ENCODE measurements at places on chromosomes 12 and 14.

DNA sequence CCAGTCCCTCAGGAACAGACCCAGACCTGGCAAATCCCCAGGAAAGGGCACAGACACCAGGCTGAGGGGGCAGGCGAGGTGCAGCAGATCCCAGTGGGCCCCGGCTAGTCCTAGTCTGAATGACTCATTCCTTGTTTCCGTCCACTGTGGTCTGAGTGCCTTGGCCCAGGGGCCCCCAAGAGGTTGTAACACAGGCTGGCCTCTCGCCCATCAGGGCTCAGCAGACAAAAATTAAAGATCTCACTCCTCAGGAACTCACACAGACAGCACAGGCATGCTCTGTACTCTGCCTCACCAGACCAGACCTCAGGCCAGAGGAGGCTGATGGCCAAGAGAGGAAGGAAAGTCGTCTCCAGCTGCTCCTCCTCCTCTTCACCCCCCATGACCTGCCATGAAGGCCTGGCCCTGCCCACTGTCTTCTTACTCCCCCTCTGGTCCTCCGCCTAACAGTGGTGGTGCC is 7.7 kb upstream of the LTBP2 start:
- H3K4me1 ChIP-seq: peaks cover 12% of the 10 kb centered on the region
- no peak for DNase-seq
- no peak overlapping the region for H3K27ac ChIP-seq
- no peaks in the 10 kb centered on the region for H3K36me3 ChIP-seq
- no peak overlapping the region for H3K4me3 ChIP-seq

DNA sequence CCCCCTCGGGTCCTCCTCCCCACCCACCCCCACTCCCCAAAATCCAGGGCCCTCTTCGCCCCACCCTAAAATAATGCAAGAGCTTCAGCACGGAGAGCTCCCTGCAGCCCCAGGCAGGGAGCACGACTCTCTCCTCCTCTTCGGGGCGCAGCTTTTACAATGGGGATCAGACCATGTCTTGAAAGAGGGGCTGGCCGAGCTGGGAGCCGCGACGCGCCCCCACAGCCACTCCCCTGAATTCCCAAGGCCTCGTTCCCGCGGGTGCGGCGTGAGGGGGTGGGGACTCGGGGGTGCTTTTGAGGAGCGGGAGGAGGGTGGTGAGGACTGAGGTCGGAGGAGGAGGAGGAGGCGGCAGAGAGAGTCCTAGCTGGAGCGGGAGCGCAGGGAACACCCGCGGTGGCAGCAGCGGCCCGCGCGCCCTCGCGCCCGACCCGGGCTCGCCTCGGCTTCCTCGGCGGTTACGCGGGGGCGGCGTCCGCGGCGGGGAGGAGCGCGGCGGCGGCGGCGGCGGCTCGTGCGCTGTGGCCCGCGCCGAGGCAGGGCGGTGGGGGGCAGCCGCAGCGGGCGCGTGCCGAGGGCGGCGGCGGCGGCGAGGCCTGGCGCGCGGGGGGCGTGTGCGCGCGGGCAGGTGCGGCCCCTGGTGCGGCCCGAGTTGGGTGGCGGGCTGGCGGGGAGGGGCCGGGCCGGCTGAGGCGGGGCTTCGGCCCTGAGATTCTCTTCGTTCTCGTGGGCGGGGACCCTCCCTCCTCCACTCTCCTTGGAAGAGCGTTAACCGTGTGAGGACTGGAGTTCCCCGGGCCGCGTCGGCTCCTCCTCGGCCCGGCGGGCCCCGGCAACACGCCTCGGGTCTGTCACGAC is at the start of gene ANKS1B:
Gene ANKS1B, minus strand, starts transcription at position 666 of the 858 bp plus-strand sequence. CDS start 699 bp downstream, outside the sequence.
- H3K27ac ChIP-seq: no peak within 1 kb of the TSS
- no peak within 1 kb of the TSS for H3K4me3 ChIP-seq
- H3K4me1 ChIP-seq: no peaks in the 10 kb centered on the region
- H3K36me3 ChIP-seq: no peaks in the 10 kb centered on the region

GRCh38 chr12:76571256-76571655 is 11.7 kb upstream of the OSBPL8 start:
- DNase-seq: no peak
- H3K27me3 ChIP-seq: no peaks in the 10 kb centered on the region
- H3K36me3 ChIP-seq: no peaks in the 10 kb centered on the region
- no peak overlapping the region for H3K27ac ChIP-seq
- H3K4me3 ChIP-seq: no peak overlapping the region
- peaks cover 8% of the 10 kb centered on the region for H3K4me1 ChIP-seq

- H3K27ac ChIP-seq: no peak overlapping the region
- no peaks in the 10 kb centered on the region for H3K36me3 ChIP-seq
Measured at GRCh38 chr12:92425165-92425564, 277.6 kb upstream of the PLEKHG7 start.

DNA sequence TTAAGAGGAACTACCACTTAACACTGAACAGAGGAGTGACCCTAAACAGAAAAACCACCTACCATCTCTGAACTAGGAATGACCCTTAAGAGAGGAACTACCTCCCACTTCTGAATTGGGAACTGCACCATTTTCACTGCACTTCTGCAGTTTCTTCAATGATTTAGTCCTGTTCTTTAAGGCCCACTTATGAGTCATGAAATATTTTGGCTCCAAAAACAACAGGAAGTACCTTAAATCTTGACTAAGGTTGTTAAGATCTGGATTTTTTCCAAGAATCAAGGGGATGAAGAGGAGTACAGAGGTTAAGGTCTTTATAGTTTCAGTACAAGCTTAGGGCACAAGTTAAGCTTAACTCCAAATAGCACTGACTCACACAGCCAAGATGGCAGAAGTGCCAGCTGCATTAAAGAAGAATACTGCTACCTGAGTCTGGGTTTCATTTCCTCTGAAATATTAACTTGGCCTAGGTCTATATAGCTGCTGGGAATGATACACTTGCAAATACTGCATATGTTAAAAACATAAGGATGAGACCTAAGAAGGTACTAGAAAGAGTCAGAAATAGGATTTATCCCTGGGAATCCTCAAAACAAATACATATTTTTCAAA is 4.2 kb downstream of the NPC2 start:
- peaks cover 4% of the 10 kb centered on the region for H3K4me1 ChIP-seq
- H3K27ac ChIP-seq: no peak overlapping the region
- peaks cover 5% of the 10 kb centered on the region for H3K36me3 ChIP-seq

GRCh38 chr12:45402288-45402687 is 186.4 kb downstream of the ANO6 start:
- DNase-seq: no peak
- H3K27ac ChIP-seq: no peak overlapping the region
- H3K4me1 ChIP-seq: no peaks in the 10 kb centered on the region
- no peak overlapping the region for H3K4me3 ChIP-seq
- H3K27me3 ChIP-seq: no peaks in the 10 kb centered on the region
- H3K36me3 ChIP-seq: peaks cover 43% of the 10 kb centered on the region

DNA sequence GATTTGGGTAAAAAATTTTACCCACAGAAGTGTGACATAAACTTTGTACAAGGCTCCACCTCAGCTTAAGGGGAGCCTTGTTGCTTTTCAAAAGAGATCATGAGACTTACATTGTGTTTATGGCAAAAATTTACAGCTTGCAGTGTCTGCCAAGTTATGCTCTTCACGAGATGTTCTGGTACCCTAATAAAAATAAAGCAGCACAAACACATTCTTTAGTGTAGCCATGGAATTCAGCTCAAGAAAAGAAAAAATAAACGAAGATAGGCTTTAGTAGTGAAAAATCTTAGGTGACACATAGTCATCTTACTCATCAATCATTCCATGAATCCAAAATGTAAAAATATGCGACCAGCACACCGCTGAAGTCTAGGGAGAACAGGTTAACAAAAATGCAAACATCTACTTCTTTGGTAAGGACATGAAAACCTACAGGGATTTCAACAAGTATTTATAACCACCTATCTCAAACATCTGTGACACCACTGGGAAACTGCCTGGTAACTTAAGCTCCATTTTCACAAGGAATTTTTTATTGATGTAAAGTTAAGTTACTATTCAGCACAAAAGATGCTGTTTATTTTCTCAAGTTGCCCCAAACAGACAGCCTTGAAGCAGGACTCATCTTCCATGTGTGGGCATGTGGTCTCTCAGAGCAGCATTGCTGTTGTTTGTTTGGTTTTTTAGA is 32.9 kb downstream of the DMAC2L start:
- no peak overlapping the region for H3K4me3 ChIP-seq
- H3K27ac ChIP-seq: no peak overlapping the region
- no peaks in the 10 kb centered on the region for H3K27me3 ChIP-seq
- no peaks in the 10 kb centered on the region for H3K36me3 ChIP-seq
- H3K4me1 ChIP-seq: peaks cover 4% of the 10 kb centered on the region

GRCh38 chr12:2277492-2278155 is 224.8 kb downstream of the CACNA1C start:
- H3K27ac ChIP-seq: no peak overlapping the region
- DNase-seq: no peak
- no peaks in the 10 kb centered on the region for H3K4me1 ChIP-seq
- H3K36me3 ChIP-seq: no peaks in the 10 kb centered on the region
- no peak overlapping the region for H3K4me3 ChIP-seq

GRCh38 chr14:92421751-92422150 is 91.8 kb upstream of the RIN3 start:
- DNase-seq: no peak
- no peaks in the 10 kb centered on the region for H3K27me3 ChIP-seq
- H3K4me3 ChIP-seq: no peak overlapping the region
- H3K36me3 ChIP-seq: no peaks in the 10 kb centered on the region

DNA sequence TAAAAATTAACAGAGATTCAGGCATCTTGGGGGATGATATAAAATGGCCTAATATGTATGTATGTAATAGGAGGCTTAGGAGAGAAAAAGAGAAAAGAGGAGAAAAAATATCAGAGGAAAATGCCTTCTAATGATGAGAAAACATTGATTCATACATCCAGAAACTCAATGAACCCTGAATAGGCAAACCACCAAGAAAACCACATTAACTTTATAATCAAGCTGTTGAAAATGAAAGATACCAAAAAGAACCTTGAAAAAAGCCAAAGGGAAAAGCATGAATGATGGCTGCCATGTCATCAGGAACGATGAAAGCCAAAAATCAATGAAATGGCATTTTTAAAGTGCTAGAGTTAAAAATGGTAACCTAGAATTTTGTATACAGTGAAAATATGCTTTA is 180.2 kb downstream of the EPS8 start:
- no peaks in the 10 kb centered on the region for H3K36me3 ChIP-seq
- DNase-seq: no peak
- no peaks in the 10 kb centered on the region for H3K4me1 ChIP-seq
- no peaks in the 10 kb centered on the region for H3K27me3 ChIP-seq
- H3K27ac ChIP-seq: no peak overlapping the region

DNA sequence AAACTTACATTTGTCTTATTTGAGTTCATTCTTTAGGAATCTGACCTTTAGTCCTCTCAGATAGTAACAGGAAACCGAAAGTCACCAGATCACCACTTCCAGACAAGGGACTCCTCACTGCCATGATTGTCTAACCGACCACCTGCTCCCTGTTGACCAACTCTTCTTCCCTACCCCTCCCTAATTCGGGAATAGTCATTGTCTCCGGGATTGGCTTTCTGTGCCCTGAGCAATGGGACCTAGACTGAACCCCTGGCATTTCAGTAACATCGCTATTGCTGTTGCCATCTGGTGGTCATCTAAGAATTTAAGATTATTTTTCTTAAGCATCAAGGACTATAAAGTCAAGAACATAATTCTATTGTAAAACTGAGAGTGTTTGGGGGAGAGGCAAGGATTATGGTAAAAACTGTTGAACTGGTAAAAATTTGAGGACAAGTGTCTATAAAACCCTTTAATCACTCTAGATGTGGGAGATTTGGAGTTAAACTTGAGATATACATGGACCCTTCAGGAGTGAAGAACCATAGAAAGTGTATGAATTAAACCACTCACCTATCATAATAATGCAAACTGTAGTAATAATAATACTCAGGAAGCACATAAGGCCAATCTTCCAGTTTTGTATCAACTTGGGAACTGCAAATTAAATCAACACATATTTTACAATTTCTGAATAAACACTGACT is 6.3 kb downstream of the CLEC2A start:
- H3K4me3 ChIP-seq: peak overlapping the region; percentile 38
- DNase-seq: peak; percentile 23
- no peaks in the 10 kb centered on the region for H3K27me3 ChIP-seq
- no peak overlapping the region for H3K27ac ChIP-seq

GRCh38 chr12:40137252-40137651 is 31.4 kb upstream of the SLC2A13 start:
- H3K36me3 ChIP-seq: no peaks in the 10 kb centered on the region
- H3K27me3 ChIP-seq: no peaks in the 10 kb centered on the region
- DNase-seq: no peak
- H3K4me3 ChIP-seq: no peak overlapping the region

GRCh38 chr12:128450810-128451209 is 183.8 kb downstream of the TMEM132C start:
- H3K27ac ChIP-seq: no peak overlapping the region
- no peaks in the 10 kb centered on the region for H3K36me3 ChIP-seq
- no peaks in the 10 kb centered on the region for H3K4me1 ChIP-seq
- no peak overlapping the region for H3K4me3 ChIP-seq
- no peaks in the 10 kb centered on the region for H3K27me3 ChIP-seq

GRCh38 chr12:77001276-77001675 is 64.1 kb downstream of the E2F7 start:
- H3K36me3 ChIP-seq: no peaks in the 10 kb centered on the region
- no peak for DNase-seq
- H3K27ac ChIP-seq: no peak overlapping the region
- H3K4me3 ChIP-seq: no peak overlapping the region

DNA sequence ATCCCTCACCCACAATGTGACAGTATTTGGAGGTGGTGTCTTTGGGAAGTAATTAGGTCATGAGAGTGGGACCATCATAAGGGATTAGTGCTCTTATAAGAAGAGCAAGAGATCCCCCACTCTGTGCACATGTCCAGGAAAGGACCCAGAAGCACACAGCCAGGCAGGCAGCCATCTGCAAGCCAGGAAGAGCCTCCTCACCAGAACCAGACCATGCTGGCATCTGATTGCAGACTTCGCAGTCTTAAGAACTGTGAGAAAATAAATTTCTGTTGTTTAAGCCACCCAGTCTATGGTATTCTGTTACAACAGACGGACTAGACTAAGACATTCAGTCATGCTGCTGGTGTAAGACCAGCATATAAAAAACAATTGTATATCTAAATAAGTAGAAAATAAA is 69.8 kb downstream of the EFCAB11 start:
- H3K4me1 ChIP-seq: no peaks in the 10 kb centered on the region
- no peak overlapping the region for H3K27ac ChIP-seq
- H3K27me3 ChIP-seq: no peaks in the 10 kb centered on the region
- H3K4me3 ChIP-seq: no peak overlapping the region

GRCh38 chr14:29637411-29637810 is 290.2 kb downstream of the PRKD1 start:
- no peak for DNase-seq
- H3K4me3 ChIP-seq: no peak overlapping the region
- H3K36me3 ChIP-seq: no peaks in the 10 kb centered on the region
- no peaks in the 10 kb centered on the region for H3K4me1 ChIP-seq

GRCh38 chr12:62716866-62717525 is 218.0 kb downstream of the PPM1H start:
- DNase-seq: no peak
- no peaks in the 10 kb centered on the region for H3K36me3 ChIP-seq
- no peak overlapping the region for H3K4me3 ChIP-seq
- H3K27ac ChIP-seq: no peak overlapping the region
- no peaks in the 10 kb centered on the region for H3K4me1 ChIP-seq
- H3K27me3 ChIP-seq: no peaks in the 10 kb centered on the region

- H3K27me3 ChIP-seq: no peaks in the 10 kb centered on the region
- no peak overlapping the region for H3K27ac ChIP-seq
- H3K4me3 ChIP-seq: no peak overlapping the region
- no peaks in the 10 kb centered on the region for H3K36me3 ChIP-seq
Measured at GRCh38 chr14:49991491-49991890, 98.6 kb downstream of the ARF6 start.

- H3K4me3 ChIP-seq: no peak overlapping the region
- no peak overlapping the region for H3K27ac ChIP-seq
- peaks cover 4% of the 10 kb centered on the region for H3K4me1 ChIP-seq
- no peaks in the 10 kb centered on the region for H3K36me3 ChIP-seq
- H3K27me3 ChIP-seq: no peaks in the 10 kb centered on the region
- DNase-seq: peak; percentile 32
Measured at GRCh38 chr12:94603434-94604365, 46.7 kb downstream of the TMCC3 start.

Measured in T-cell (primary cell).